ENCODE measurements at places on chromosomes 5 and 9.
A peak's percentile ranks its signal among the peaks of the same experiment; 100 is the strongest.

DNA sequence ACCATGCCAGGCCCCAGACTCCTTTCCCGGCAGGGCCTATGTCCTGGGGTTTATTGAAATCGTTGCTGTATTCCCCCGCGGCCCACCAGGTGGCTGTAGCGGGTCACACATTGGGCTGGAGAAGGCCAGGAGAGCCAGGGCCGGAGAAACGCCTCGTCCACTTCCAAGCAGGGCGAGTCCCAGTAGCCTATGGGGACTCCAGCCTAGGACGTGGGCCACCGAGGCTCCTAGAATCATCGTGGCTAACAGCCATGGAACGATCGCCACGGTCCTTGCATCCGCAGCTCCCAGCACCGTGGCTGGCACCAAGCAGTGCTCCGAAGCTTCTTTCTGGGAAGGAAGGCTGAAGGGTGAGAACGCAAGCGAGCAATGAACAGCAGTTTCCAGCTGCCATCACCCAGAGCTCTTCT, 87.7 kb downstream of the ENTREP1 start:
- DNase-seq: no peak

DNA sequence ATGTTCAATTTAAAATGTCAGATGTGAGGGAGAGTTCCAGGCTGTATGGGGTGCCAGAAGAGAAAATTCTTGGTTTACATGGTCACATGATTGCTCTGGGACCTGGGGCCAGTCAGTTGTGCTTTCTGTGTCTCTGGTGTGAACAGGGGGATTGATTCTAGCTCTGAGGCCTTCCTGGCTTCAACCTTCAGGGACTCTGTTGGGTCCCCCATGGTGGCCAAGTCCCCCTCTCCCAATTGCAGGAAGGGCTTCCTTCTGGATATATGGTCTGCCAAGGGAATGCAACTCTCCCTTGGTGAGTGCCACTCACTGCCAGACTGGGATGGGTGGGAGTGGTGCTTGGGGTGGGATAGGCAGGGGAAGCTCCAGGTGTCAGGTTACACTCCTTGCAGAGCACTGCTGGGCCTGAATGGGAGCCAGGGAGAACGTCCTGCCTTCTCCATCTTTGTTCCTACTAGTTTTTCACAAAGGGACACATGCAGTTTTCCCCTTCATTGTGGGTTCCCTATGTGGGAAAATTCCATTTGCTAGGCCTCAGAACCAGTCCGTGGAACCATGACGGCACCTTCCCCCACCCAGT, 153.2 kb downstream of the MELK start:
- no peak for DNase-seq

DNA sequence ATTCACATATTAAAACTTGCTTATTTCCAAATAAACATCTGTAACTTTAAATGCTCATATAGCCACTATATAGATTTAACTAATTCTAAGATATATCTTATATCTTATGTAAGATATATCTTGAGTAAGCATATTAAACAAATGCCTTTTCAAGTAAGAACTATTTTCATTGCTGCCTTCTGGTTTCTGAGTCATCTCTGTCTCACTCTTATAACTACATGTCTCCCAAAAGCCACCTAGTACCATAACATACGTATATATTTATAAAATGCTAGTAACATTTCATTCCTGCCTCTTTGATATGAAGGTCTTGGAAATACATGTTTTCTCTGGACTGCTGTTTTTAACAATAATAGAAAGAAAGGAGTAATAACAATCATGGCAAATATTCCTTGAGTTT, 429.5 kb downstream of the DTWD2 start:
- no peak for DNase-seq

- no peak for DNase-seq
Measured at GRCh38 chr9:99160173-99160572, 55.3 kb downstream of the TGFBR1 start.

DNA sequence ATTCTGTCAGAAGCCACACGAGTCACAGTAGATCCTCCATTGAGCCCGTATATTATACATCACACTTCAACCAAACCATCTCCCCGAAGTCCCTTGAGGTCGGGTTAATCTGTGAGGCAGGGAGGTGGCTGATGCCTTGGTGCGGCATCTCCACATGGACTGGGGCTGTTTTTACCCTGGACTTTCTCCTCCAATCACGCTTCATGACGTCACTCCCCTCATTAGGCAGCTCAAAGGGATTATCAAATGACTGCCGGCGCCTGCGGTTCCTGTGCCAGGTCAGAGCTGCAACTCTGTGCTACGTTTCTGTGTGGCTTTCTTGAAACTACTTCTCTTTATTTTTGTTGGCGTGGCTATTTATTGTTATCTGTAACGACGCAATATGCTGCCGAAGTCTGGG, 53.7 kb downstream of the TMOD1 start:
- DNase-seq: no peak

- no peak for DNase-seq
Measured at GRCh38 chr9:110443866-110444220, 106.2 kb upstream of the TXNDC8 start.

- no peak for DNase-seq
Measured at GRCh38 chr5:55338092-55338613, 30.4 kb downstream of the MTREX start.

- DNase-seq: no peak
Measured at GRCh38 chr9:79387101-79387835, 184.5 kb upstream of the TLE4 start.

DNA sequence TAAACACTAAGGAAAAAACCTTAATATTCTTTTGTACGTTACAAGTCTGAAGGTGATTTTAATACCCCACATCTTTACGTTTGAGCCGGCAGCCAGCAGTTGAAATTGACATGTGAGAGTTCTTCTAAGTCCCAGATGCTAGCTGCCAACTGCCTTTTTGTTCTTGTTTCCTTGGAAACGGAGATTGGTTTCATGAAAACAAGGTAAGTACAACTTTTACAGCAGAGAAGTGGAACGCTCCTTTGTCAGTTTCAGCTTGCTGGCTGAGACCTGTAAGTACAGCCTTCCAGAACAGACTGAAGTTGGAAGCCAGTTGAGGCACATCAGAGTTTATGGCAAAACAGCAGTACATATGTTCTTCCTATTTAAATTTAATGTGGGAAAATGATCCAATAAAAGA, 1018.4 kb upstream of the ARRDC3 start:
- no peak for DNase-seq

DNA sequence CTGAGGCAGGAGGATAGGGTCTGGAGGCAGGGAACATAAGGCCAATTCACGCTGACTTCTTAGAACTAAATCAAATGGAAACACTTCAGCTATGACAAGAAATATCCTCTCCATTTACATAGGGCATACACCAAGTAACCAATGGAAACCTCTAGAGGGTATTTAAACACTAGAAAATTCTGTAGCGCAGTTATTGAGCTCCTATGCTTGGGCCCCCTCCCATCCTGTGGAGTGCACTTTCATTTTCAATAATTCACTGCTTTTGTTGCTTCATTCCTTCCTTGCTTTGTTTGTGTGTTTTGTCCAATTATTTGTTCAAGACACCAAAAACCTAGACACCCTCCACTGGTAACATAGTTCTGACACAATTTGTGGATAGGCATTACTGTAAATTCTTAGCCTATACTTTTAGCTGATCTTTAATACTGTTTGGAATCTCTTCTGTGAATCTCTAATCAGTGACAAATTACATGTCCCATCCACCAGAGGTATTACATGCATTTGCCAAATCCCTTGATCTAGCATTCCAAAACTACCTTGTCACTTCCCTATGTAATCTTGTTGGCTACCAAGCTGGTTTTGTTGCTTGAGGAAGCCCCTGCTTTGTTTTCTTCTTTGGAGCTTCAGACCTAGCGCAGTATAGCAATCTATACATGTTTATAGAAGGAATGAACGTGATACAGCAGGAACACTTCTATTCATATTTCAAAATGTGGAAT, 61.6 kb downstream of the ST8SIA4 start:
- no peak for DNase-seq

- no peak for DNase-seq
Measured at GRCh38 chr9:18601956-18602355, 128.0 kb downstream of the ADAMTSL1 start.

DNA sequence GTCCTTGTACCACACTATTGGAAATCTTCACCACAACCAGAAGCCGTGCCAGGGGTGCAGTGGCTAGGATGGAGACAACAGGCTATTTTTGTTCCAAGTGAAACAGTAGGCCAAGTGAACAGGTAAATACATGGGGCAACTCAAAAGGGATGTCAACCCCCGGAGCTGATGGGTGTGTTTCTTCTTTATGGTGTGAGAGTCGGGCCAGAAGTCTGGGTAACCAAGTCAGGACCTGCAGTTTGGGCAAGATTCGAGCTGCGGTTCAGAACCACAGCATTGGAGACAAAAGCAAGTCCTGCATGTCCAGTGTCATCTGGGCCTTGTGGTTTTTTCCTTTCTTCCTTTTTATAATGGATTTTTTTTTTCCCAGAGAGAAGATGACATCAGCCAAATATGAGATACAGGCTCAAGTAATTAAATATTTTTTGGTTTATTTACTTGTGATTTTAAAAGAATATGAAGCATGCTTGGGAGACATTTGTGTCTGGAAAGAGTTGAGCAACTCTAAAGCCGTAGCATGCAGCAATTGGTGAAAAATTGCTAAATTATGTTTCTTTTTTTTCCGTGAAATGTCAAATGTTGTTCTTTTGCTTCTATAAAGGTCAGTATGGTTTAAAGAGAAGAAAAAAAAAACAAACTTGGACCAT, 261.6 kb downstream of the ARRDC3 start:
- DNase-seq: no peak

DNA sequence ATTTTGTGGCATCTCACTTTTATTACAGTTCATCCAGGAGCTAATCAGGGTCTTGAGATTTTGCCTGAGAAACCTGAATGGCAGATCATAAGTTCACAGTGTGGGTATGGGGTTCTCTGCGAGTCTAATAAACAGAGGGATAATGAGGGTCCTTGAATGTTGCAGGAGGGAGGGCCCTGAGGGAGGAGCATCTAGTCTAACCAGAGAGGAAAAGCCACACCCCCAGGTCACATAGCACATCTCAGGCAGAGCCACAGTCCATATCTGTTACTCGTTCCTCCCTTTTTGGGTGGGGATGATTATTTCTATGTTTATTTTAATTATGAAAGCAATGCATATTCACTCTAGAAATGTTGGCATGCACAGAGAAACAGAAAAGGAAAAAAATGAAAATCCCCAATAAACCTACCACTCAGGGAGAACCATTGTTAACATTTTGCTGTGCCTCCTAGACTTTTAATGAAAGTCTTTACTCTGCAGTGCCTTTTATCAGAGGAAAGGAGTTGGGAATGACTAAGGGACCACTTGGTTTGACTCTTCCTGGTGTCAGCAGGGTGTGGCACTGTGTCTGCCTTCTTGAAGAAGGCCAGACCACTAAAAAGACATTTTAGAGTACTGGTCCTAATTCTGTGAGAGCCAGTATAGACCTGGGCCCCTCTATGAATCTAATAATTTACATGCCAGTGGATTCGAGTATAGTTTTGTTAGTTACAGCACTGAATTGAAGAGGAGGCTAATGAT, 2.8 kb downstream of the GALNT12 start:
- no peak for DNase-seq

- no peak for DNase-seq
Measured at GRCh38 chr5:163880302-163880701, 374.9 kb downstream of the MAT2B start.

DNA sequence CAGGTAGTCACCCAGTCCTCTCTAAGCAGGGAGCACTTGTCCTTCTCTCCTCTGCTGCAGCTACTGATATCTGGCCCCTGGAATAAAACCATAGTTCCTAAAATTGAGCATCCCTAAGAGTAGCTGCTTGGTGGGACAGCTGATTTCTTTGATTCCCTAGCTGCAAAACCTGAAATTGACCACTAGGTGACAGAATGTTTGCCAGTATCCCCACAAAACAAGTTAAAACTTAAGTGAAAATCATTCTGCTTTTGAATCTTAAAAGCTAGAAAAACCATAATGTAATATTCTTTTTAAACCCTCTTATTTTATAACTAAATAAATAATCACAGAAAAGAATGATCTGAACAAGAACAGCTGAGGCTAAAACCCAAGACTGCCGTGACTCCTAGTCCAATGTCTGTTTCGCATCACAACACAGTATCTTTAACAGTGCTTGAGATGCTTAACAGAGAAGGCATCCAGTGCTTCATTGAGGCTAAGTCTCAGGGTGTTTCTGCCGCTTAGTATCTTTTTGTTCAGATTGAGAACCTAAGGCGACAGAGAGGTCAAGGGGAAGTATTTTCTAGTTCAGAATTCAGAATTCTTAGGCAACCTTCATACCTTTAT, 24.4 kb upstream of the TAL2 start:
- no peak for DNase-seq

DNA sequence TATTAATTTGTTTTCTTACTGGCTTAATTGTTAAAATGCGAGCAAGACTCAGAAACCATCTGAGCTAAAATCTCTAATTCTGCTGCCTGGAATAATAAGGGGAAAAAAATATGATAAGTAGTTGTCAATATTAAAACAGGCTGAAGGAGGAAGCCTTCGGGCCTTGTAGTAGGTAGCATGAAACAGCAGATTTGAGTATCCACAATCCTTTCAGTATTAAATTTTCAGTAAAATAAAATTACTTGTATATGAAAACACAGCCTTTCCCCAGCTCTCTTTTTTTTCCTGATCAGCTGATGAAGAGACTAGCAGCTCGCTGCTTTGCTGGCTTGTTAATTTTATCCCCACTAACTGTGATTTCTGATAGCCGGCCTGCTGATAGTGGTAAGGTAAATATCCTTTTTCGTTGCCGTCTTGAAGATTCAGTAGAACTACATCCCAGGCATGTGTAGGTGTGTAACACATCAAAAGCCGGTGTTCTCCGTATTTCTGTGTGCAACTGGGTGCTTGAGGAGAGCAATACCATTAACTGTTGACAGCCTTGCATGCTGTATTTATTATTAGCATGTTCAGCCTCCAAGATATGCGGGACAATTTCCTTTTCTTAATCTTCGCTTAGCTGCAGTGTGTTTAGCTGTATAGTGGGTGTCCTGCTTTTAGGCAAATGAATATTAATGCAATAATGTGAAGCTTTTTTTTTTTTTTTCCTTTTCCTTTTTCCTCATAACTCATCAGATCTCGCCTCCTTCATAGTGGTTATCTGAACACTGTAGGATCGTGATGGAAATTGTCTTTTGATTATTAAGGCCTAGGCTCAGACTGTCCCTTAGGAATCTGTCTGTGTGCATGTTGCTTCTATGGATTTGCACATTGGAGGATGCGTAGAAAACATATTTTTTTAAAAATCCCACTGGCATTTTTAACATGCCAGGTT, 144.6 kb downstream of the SMARCA2 start:
- no peak for DNase-seq

- no peak for DNase-seq
Measured at GRCh38 chr5:60887746-60888145, 43.7 kb upstream of the ELOVL7 start.

DNA sequence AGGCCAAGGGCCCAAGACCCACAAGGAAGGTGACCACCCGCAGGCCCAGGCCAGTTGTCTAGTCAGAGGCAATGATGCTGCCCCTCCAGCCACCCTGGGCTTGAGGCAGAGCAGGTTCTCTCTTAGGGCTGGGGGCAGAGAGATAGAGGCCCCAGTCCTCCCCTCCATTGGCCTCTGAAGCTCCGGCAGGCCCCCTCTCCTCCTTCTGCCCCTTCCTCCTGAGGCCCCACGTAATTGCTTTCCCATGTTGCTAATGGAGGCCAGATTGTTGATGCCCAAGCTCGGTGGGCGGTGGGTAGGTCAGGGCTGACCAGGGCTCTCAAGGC, 26.6 kb upstream of the ENHO start:
- no peak for DNase-seq

- DNase-seq: no peak
Measured at GRCh38 chr9:893843-894420, 52.4 kb downstream of the DMRT1 start.

- DNase-seq: no peak
Measured at GRCh38 chr5:88390096-88390441, 121.4 kb upstream of the TMEM161B start.

GRCh38 chr5:119269061-119269944, 86.5 kb upstream of the TNFAIP8 start:
- DNase-seq: peak; percentile 52
